ENCODE measurements at places on chromosomes 12 and 14. TPM values are rescaled to one million over a fixed set of nuclear protein-coding genes. Genes with fewer than 3 reads are reported as not detected.

DNA sequence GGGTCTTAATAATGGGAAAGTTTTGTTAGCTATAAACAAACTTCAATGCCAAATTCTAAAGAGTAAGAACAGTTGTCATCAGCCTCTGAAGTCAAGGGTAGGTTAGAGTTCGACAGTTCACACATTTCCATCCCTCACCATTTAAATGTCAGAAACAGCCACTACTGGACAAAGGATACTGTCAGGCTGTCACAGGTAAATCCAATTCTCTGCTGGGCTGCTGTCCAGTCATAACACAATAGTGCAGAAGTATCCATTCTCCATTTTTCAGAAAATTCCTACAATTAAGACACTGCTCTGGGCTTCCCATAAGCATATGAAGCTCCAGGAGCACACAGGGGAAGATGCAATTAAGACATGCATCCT, 221.4 kb downstream of the RPS29 start:
- H3K36me3 ChIP-seq = no peaks in the 10 kb centered on the region
- H3K27me3 ChIP-seq = no peaks in the 10 kb centered on the region
- DNase-seq = no peak
- no peak overlapping the region for H3K27ac ChIP-seq
- no peak overlapping the region for H3K4me3 ChIP-seq
- no peaks in the 10 kb centered on the region for H3K4me1 ChIP-seq

DNA sequence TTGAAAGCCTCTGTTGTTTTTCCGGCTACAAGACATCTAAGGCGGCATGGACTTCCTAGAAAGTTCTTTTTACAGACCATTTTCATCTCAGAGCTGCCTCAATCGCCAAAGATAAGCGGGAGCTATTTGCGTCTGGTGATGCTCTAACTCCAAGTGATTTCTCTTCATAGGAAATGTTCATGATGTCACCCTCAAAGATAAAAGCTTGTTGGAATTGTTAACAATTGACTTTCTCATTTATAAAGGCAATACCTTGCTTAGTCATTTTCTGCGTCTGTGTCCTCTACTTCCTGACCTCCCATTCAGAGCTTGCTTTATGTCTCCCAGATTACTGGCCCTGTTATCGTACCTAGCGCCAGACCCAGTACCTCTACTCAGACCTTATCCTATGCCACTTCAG, 259.0 kb upstream of the G2E3 start:
- DNase-seq = no peak
- H3K27ac ChIP-seq = no peak overlapping the region
- H3K4me1 ChIP-seq = no peaks in the 10 kb centered on the region
- H3K4me3 ChIP-seq = no peak overlapping the region

- no peaks in the 10 kb centered on the region for H3K27me3 ChIP-seq
- H3K27ac ChIP-seq = no peak overlapping the region
- H3K4me1 ChIP-seq = no peaks in the 10 kb centered on the region
- no peak overlapping the region for H3K4me3 ChIP-seq
- no peaks in the 10 kb centered on the region for H3K36me3 ChIP-seq
- DNase-seq = no peak
Measured at GRCh38 chr14:96062506-96062905, 23.3 kb downstream of the C14orf132 start.

- H3K4me1 ChIP-seq = peaks cover 16% of the 10 kb centered on the region
- DNase-seq = no peak
- H3K27me3 ChIP-seq = no peaks in the 10 kb centered on the region
- H3K36me3 ChIP-seq = no peaks in the 10 kb centered on the region
Measured at GRCh38 chr14:89479802-89480201, 62.8 kb upstream of the FOXN3 start.

- no peaks in the 10 kb centered on the region for H3K4me1 ChIP-seq
- no peak for DNase-seq
- no peak overlapping the region for H3K4me3 ChIP-seq
- no peak overlapping the region for H3K27ac ChIP-seq
- H3K27me3 ChIP-seq = no peaks in the 10 kb centered on the region
Measured at GRCh38 chr12:70468741-70469140, 102.7 kb downstream of the KCNMB4 start.

- no peaks in the 10 kb centered on the region for H3K27me3 ChIP-seq
- H3K4me3 ChIP-seq = no peak overlapping the region
- DNase-seq = no peak
Measured at GRCh38 chr12:20409607-20410377, 41.5 kb downstream of the PDE3A start.

FAM186B gene
- total RNA-seq = not detected

CIROP gene
- not detected for total RNA-seq

KCNC2 gene
- 0.26 TPM for total RNA-seq

LIN7A gene
- 0.66 TPM for total RNA-seq

LPAR5 gene
- total RNA-seq = 3.6 TPM

THAP2 gene
- total RNA-seq = 15.0 TPM
